AG10803 (cell line): ENCODE measurements at places on chromosomes 12 and 14.

DNA sequence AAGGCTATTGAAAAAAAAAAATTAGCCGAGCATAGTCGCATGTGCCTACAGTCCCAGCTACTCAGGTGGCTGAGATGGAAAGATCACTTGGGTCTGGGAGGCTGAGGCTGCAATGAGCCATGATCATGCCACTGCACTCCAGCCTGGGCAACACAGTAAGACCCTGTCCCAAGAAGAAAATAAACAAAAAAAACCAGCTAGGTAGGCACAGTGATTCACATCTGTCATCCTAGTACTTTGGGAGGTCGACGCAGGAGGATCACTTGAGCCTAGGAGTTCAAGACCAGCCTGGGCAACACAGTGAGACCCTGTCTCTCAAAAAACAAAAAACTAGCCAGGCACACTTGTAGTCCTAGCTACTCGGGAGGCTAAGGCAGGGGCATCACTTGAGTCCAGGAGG is 8.2 kb downstream of the SARNP start:
- no peak for DNase-seq

DNA sequence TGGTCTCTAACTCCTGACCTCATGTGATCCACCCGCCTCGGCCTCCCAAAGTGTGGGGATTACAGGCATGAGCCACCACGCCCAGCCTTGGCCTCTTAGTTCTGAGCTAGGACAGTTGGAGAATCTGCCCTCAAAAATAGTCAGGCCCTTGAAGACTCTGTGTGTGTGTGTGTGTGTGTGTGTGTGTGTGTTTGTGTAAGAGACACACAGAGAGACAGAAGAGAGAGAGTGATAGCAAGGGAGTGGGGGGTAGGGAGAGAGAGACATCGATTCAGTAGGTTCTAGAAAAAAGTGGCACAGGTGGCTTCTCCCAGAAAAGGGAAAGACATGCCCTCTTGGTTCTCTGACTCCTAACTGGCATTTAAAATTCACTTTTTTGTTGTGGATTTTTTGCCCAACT is 5.4 kb downstream of the HNF1A start:
- DNase-seq, result no peak

- DNase-seq, result no peak
Observed at GRCh38 chr12:23350808-23351207, 598.7 kb downstream of the SOX5 start.

DNA sequence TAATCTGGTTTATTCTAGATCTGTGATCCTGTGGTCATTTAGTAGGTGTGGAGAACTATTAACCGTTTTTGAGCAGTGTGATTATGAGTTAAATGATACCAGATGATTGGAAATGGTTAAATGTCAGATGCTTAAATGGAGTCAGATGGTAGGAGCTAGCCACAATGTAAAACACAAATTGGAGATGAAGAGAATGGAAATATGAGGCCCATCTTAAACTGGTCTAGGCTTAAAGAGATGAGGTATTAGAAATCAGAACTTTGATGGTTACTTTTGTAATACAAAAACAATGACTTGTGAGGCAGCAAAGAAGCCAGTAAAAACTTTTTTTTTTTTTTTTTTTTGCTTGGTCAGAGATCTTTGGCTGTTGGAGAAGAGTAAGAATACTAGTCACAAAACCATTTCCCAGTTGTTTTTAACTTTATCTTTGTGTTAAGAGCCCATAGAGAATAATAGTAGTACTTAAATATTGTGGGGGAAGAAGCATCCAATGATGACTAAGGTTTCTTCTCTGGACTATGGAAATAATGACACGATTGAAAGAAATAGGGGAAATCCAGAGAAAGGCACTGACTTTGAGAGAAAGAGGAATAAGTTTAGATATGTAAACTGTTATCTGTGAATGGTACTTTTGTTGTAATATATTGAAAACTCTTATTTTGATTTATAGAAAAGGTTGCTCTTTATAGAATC is 95.9 kb downstream of the WNK1 start:
- DNase-seq, result no peak

DNA sequence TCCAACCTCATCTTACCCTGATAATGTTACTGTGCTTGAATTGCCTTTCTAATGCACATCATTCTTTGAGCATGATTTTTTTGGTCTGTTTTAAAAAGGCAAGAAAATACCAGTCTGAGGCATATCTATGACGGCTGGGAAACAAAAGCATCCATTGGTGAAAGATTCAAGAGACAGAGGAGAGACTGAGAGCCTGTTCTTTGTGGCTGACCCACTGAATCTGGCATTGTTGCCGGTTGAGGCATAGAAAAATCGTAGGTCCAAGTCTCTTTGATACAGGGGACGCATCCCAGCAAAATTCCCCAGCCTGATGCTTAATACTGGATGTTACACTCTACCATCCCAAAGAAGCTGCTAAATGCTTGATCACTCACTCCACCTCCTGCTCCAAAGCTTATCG is 2.9 kb upstream of the KLHL42 start:
- no peak for DNase-seq

- no peak for DNase-seq
Observed at GRCh38 chr12:48193623-48194022, 9.5 kb downstream of the OR10AD1 start.

GRCh38 chr12:105736498-105736897 is 402.3 kb downstream of the NUAK1 start:
- DNase-seq, result no peak

- no peak for DNase-seq
Observed at GRCh38 chr12:108835860-108836634, 21.3 kb downstream of the SSH1 start.

- no peak for DNase-seq
Observed at GRCh38 chr12:124888260-124888659, 24.6 kb upstream of the SCARB1 start.

DNA sequence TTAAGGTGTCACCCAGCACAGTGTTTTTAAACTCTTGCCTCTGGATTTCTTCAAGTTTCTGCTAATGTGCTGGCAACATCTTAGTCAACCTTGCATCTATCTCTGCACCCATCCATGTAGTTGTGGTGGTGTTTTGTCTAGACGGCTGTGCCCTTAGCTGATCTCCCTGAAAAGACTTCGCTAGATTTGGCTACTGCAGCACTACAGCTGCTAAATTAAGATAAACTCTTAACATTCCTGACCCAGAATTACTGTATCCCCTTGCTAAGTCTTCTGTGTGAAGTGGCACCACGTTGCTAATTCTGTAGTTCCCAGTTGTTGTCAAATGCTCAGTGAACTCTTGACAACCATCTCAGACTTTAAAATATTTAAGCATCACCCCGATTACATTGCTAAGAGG is 66.8 kb downstream of the SRGAP1 start:
- DNase-seq, result no peak
